ENCODE measurements at places on chromosomes 1 and 21.

- DNase-seq = no peak
Measured at GRCh38 chr1:197850042-197850441, 52.4 kb upstream of the C1orf53 start.

DNA sequence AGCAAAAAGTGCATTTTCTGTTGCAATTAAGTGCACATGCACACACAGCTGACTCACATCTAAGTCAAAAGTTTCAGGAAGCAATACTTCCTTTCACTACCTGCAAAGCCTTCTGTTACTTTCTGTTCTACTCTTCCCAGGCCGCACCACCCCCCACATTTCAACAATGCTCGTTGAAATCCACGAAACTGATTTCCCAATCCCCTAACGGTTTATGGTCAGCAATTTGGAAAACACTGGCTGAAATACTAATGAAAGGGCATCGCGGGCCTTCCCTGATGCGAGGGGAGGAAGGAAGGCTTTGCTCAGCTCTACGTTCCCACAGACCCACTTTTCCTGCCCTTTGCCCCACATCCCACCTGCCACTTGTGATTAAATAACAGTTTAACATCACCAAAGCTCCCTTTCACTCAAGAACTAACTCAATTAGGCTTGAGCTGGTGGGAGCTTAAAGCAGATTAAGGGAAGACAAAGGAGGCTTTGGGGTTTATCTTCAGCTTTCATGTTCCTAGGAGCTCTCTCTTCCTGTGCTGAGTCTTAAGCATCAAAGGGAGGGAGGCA lies 243.2 kb upstream of the RAB4A start:
- peak; percentile 64 for DNase-seq

DNA sequence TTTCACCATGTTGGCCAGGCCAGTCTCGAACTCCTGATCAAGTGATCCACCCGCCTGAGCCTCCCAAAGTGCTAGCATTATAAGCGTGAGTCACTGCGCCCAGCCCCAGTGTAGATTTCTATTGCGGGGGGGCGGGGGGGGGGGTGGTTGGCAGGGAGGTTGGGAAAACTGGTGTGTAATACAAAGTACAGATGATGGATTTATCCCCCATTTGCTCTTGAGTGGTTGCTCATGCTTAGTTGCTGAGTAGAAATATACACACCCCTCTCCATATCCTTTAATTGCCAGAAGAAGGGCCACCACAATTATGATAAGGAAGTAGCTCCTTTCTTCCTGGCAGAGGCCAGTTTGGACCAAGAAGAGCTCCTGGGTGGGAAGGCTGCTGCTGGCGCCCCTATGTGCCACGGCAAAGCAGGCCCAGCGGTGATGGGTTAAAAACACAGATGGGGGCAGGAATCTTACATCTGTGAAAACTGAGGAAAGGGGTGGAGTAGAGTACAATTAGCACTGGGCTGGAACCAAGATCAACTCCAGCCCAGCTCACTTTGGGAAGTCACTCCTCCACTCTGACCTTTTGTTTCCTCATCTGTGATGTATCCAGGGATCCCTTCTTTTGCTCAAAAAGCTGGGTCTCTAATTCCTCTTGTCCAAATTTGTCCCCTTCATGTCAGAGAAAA lies 55.2 kb downstream of the MRPL37 start:
- DNase-seq = no peak

DNA sequence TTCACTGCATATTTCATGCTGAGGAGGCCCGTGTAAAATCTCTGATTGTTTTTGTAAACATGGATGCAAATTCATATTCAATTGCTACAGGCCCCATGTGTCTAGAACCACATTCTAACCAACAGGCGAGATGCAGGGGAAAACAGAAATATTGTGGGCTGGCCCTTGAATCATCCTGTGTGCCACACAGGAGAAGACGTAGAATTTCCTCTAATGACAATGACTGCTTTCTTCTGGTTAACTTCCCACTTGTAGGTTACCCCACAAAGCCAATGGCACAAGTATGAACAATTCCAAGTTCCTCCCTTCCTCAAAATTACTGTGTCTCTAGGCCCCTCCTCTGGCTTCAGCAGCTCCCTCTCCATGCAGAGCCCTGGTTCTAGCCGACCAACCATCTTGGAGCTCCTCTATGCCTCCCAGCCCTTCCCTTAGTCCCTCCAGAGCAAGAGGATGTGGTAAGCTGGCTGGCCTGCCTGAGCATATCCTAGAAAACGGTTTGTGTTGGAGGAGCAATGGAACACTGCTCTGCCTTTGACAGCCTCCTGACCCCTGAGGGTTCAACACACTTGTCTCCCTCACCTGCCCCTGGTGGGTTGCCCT lies 205.2 kb downstream of the HS2ST1 start:
- DNase-seq = no peak

- no peak for DNase-seq
Measured at GRCh38 chr1:6197746-6198427, 1.5 kb downstream of the RPL22 start.

- no peak for DNase-seq
Measured at GRCh38 chr1:12053752-12054548, 9.2 kb upstream of the TNFRSF8 start.

GRCh38 chr1:118486199-118486598 lies 301.2 kb upstream of the SPAG17 start:
- DNase-seq = no peak

DNA sequence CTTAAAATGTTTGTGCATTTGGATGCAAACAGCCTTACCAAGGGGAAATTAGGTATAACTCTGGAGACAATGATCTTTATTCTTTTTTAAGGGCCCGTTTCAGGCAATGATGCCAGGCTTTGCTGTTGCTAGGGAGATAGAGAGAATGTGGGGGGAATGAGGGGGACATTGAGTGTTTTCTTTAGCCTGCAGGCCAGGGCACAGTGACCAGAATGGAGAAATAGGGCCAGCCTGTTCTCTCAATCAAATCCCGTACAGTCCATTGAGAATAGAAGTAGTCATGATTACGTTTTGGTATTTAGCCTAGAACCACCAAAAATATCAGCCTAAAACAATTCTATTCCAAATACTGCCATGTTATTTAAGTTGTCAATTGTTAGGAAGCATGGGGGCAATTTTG lies 49.0 kb downstream of the RGS7 start:
- no peak for DNase-seq

- no peak for DNase-seq
Measured at GRCh38 chr1:204384636-204385352, 25.1 kb upstream of the PLEKHA6 start.

GRCh38 chr1:103917795-103918194 lies 168.1 kb downstream of the AMY1C start:
- no peak for DNase-seq

- DNase-seq = no peak
Measured at GRCh38 chr1:29356663-29357062, 120.3 kb downstream of the PTPRU start.

DNA sequence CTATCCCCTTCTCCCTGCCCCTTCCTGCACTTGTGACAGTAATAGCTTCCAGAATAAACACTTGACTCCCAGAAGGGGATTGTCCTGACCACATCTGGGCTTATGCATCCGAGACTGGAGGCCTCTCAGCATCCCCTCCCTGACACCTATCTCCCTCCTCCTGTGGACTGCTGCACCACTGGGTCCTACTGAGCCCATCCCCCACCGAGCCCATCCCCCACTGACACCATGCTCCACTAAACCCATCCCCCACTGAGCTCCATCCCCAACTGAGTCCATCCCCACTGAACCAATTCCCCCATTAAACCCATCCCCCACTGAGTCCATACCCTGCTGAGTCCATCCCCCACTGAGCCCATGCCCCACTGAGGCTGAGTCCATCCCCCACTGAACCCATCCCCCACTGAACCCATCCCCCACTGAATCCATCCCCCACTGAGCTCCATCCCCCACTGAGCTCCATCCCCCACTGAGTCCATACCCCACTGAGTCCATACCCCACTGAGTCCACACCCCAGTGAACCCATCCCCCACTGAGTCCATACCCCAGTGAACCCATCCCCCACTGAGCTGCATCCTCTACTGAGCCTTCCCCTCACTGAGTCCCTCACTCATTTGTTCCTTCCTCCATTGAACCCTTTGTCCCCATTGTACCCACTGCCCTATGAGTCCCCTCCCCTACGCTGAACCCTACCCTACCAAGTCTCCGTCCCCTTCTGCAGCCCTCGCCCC lies 5.6 kb downstream of the PDZK1IP1 start:
- no peak for DNase-seq

DNA sequence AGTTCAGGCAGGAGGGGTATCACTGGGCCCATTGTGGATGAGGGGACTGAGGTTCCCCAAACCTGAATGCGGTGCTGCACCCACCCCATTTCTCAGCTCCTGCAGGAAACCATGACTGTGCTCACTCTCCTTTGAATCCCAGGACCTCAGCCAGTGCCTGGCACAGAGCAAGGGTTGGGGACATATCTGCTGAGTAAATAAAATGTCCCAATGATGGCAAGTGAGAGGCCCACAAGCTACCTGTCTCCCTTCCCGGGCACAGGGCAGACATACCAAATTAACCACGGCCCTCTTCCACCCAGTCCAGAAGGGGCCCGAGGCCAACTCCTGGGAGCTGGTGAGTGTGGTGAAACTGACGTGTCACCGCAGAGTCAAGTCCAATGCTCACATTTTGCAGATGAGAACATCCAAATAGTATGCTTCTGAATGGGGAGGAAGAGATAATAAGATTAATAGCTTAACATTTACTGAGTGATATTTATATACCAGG lies 97.6 kb downstream of the EPHB2 start:
- DNase-seq = no peak

DNA sequence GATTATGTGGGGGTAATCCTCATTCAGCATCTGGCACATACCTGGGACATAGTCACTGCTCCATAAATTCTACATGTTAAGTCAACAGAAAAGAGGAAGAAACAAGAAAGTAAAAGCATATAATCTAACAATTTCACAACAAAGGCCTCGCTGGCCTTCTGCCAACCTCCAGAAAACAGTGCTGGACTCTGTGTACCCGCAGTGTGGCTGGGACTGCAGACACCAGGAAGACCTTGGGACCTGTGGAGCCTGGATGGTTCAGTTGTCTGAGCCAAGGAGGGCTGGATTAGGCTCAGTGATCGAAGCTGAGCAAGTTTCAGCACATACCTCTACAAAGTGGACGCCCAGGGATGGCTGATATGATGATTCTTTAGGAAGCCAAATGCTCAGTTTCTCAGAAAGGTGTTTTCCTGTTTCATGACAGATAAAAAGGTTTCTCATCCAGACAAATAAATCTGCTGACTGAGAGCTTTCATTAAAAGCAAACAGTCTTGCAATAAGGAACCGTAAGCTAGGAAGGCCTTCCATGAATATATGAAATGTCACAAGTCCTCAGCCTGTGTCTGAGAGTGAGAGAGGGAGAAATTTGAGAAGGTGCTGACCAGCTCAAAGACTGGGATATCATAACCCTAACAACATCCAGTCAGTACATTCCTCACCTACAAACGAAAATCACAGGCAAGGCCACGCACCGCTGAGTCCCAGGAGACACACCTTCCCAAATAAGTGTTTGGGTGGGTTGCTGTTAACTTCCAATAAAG lies 48.4 kb downstream of the CAPZB start:
- DNase-seq = peak; percentile 72

GRCh38 chr1:44031252-44032169 lies at the start of gene SLC6A9:
Gene SLC6A9 (minus strand): TSS chr1:44031462. CDS start chr1:44024277, 7,185 bp downstream.
- peak; percentile 63 for DNase-seq

DNA sequence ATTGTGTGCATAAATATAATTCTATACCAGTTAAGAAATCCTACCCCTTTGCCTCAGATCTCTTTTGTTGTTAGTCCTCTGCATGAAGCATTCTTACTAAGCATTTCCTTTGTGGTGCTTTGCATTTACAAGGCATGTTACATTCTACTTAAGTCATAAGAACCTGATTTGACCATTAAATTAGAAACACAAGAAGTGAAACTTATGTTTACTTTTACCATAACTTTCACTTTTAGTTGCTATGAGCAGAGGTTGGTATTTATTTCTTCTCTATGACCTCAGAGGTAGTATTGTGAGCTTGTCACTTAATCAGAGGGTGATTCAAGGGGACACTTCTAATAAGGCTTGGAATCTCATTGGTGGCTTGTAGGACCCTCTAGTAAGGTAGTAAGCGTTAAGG lies 9.0 kb downstream of the FAM20B start:
- DNase-seq = no peak

- no peak for DNase-seq
Measured at GRCh38 chr1:20587661-20588053, 1.2 kb upstream of the CDA start.

GRCh38 chr21:15893902-15894301 lies 164.1 kb downstream of the USP25 start:
- DNase-seq = no peak

DNA sequence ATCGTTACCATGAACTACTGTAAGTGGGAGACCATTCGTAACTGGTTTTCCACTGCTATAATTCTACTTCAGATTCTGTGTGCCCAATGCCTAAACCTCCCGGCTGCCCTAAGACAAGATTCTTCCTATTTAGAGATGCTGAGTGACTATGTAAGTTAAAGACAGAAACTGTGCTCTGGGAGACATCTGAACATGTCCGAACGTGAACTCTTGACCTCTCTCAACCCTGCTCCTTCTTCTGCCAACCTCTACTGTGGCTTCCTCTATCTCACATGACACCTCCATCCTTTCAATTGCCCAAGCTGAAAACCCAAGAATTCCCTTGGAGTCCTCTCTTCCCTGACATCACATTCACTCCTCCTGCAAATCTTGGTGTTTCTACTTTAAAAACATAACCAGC lies 182.9 kb downstream of the AKT3 start:
- no peak for DNase-seq

DNA sequence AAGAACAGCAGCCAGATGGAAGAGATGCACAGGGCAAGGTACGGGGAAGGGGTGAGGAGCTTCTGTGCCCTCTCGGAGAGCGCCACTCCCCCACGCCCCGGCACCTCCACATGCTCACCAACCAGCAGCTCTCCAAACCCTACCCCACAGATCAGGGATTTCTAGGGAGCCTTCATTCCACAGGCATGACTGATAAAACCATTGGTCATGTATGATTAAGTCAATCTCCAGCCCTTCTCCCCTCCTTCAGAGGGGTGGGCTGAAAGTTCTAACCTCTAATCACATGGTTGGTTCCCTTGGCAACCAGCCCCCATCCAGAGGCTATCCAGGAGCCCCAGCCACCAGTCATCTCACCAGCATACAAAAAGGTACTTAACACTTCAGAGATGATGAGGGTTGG lies 144.7 kb downstream of the TGFBR3 start:
- DNase-seq = no peak

DNA sequence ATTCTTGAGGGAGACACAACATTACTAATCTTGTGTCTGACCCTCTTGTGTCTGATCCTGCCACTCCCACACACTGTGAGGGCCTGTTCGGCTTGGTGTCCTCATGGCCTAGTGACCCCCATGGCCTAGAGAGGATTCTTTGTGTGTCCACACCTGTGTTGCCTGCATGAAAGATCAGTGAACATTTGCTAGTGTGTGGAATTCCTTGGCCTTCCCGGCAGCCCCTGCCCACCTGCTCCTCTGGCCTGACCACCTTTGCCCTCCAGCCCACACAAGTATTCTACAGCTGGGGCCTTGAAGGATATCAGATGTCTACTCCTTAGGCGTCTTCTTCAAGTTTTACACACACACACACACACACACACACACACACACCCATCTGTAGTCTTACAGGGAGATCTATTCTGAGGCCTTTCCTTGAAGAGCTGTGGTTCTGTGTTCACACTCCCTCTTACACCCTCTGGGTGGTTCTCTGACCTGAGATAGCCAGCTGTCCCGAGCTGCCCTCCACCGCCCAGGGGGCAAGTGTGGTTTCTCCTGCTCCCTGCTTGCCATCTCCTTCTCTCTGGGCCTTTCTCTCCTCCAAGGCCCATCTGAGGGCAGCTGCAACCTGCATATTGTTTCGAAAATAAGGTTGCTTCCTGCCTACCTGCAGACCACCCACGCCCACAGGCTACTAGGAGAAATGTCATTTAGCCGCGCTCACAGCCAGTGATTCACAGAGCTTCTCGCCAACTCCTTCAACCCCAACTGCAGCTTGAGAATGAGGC lies 45.4 kb downstream of the CD247 start:
- DNase-seq = no peak

Data from ovary (tissue), 10 donors.